ENCODE measurements at places on chromosomes 11 and 22.

DNA sequence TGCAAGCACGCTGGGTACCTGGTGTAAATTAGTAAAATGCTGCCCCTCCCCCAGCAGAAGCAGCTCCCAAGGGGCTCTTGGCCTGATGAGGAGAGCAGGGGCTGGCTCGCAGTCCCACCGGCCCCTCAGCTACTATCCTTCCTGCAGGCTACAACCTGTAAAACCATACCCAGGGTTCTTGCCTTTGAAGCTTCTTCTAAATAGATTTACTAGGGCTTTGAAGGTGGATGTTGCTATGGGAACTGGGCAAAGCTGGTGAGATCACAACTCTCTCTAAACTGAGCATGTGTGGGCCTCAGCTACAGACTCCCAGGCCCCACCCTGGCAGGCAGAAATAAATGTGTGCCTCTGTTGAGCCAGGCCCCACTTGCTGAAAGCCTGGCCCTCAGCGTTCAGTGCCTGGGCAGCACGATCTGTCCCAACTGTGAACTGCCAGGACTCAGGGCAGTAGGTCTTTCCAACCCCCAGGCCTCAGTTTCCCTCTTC is 18.5 kb downstream of the CD5 start:
- DNase-seq, result no peak

DNA sequence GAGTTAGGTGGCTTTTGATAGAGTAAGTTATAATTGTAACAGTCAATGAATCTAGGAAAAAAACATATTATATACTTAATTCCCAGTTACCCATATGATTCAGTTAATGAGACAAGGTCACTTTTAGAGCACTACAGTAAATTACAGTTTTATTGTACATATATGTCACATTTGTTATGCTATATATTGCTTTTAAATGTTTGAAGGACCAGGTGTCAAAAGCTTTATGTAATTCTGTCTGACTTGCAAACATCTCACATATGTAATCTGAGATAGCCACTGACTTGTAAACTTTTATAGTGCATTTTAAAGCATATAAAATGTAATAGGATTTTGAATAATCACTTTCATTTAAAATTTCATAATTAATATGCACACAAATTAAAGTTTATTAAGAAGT is 36.7 kb upstream of the PDGFD start:
- DNase-seq, result no peak

DNA sequence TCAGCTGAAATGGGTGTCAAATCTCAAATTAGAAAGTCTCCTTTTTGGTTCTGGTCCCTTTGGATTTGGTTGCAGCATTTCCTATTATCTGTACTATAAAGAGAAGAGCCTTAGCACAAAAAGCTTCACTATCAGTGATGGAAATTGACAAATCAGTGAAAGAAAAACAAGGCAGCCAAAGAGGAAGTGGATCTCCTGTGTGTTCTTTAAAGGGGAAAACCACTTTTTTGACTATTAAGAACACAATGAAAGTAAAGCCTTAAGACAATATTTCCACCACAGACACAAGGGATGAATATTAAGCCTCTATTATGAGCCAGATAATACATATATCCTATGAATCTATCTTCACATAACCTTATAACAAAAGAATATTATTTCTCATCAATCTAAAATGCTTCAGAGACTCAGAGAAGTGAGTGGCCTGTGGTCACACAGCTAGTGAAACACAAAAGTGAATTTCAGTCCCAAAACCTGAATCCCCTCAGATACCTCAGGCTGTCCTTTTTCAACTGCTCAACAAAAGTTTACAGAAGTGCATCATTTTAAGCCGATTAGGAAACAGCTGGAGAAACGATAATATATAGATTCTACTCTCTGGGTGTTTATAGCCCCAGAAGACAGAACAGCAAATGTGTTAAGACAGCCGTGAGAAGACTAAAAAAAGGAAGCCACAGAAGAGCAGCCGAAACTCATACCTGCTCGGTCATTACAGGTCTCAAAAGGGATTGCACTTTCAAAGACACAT is 24.4 kb upstream of the FSHB start:
- no peak for DNase-seq

GRCh38 chr11:21132146-21132720 is 462.8 kb downstream of the NELL1 start:
- DNase-seq, result no peak

DNA sequence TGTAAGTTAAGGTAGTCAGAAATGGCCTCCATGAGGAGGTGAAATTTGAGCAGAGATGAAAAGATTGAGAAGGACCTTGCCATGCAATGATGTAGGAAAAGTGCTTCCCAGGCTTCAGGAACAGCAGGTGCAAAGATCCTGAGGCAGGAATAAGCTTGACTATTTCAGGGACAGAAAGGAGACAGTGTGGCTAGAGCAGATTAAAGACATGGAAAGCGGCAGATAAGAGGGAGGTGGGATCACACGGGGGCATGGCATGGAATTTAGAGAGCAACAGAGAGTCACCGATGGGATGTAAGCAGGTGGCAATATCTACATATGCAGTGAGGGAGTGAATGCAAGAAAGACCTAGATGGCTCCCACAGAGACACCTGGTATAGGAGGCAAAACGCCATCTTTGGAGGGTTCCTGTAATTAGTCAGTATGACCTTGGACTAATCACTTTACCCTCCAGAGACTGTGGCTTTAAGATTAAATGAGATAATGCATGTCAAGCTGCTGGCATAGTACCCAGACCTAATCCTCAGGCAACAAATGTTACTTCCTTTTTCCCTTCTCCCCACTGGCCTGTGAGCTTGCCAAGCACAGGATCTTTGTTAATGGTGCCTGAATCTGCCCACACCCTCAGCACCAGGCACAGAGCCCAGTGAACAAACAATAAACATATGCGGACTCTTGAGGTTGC is 24.6 kb upstream of the ACER3 start:
- DNase-seq, result no peak

- no peak for DNase-seq
Measured at GRCh38 chr11:103274025-103274424, 164.8 kb downstream of the DYNC2H1 start.

- DNase-seq, result no peak
Measured at GRCh38 chr11:69058511-69059270, 10.0 kb downstream of the TPCN2 start.

- DNase-seq, result no peak
Measured at GRCh38 chr11:85590848-85591483, 36.2 kb downstream of the DLG2 start.

GRCh38 chr11:63667995-63668795 is 3.0 kb downstream of the ATL3 start:
- no peak for DNase-seq

- DNase-seq, result no peak
Measured at GRCh38 chr22:47822422-47822821, 1060.0 kb downstream of the TBC1D22A start.

DNA sequence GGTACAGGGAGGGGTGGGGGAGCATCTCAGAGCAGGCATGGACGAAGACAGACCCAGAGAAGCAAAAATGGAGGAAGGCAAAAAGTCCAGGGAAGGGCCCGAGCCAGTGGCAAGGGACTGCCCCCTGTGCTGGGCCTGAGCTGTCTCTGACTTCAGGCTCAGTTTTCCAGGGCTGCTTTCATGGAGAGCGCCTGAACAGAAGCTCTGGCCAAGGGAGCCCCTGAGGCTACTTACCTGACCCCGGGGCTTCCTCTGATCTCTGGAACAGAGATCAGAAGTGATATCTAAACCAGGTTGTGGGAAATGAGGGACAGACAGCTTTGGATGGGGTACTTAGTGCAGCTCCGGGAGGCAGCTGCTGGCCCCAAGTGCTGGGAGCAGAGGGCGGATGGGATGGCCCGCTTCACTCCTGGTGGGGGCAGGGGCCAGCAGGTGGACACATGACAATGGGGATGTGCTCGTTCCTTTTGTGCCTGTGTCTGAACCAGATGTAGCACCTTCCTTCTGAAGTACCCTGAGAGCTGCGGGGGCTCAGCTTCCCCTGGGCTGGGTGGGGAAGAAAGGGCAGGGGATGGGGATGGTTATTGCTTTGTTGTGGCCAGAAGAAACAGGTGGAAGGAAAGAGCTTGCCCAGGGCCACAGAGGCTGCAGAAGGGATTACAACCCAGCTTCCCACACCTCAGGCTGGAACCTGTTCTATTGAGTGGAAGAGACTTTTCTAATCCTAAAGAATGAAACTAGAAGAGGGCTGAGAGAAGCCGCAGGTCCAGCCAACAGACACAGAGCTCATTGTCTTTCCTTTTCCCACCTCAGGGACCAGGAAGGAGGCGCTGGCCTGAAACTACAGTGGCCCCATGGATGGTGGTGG is 5.7 kb downstream of the LRRC10B start:
- DNase-seq, result no peak

Data from spleen (tissue), 13 donors.